ENCODE measurements at places on chromosomes 16 and 17.

DNA sequence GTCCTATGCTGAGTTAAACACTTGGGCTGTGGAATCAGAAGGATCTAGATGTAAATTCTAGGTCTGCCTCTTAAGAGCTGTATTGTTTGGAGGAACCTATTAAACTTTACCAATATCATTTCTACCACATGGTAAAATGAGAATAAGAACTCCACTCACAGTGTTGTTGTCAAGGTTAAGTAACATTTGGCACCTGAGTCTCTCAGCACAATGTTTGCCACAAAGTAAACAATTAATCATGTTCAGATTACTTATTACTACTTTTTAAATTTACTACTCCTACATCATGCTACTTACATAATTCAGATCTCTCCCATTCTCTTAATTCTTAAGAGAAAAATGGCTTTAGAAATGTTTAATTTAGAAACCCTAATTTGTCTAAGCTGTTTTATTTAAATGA lies 305.9 kb downstream of the CA10 start:
- no peak for DNase-seq

DNA sequence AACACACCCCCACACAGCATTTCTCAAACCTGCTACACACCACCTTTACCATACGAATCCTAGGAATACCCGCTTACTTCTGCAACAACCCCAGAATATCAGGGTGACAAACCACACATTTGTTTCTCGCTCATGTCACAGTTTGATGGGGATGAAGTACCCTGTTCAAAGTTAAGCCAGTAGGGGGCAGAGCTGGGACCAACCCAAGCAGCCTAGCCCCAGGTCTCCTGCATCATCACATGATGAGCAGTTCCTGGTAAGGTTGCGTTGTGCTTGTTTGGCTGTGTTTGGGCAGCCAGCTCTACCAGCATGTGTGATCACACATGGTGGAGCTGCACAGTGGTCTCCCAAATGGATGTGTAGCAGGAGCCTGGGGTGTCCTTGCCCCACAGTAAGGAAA lies 103.6 kb upstream of the C16orf82 start:
- DNase-seq, result peak; percentile 38

GRCh38 chr16:11179574-11179973 lies 76.4 kb downstream of the SOCS1 start:
- no peak for DNase-seq

DNA sequence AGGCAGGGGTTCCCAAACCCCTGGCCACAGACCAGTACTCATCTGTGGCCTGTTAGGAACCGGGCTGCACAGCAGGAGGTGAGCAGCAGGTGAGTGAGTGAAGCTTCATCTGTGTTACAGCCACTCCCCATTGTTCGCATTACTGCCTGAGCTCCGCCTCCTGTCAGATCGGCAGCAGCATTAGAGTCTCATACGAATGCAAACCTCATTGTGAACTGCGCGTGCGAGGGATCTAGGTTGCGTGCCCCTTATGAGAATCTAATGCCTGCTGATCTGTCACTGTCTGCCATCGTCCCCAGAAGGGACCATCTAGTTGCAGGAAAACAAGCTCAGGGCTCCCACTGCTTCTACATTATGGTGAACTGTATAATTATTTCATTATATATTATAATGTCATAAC lies 25.1 kb upstream of the RMI2 start:
- no peak for DNase-seq

DNA sequence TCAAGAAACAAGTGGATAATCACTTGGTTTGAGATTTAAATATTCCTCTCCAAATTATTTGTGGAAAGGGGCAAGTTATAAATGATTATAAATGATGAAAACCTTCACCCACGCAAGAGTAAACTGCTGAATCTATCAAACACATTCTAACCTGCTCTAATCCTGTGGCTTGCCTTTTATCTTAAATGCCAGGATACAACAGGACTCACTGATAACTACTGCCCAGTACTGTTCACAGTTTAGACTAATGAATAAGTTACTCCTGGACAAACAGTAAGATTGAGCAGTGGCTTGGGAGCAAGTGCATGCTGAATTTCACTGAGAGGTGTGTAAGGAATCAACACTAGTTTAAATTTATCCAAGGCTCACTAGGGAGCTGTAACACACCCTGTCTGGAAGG lies 31.1 kb downstream of the IGF2BP1 start:
- no peak for DNase-seq

DNA sequence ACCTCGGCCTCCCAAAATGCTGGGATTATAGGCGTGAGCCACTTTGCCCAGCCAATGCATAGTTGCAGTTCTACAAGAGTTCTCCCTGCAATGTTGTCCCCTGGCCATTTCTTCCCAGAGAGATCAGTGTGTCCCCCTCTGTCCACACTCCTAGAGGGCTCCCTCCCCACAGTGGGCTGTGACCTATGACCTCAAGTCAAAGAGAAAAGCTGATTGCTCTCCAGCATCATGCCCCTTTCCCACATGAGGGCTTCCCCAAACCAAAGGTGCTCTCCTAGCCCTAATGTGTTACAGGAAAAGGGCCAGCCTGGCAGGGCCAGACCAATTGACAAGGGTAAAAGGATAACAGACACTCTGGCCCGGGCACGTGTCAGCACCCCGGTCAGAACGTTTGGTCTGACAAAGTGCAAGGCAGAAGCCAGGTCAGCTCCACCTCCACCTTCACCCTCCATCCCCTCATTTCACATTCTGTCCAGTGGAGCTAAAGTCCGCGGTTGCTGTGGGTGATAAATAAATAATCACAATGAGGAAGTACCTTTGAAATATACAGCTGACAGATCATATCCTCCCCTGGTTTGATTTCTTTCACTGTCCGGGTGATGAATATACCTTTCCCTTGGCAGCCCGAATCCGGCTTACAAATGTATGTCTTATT lies 17.8 kb downstream of the TTLL6 start:
- no peak for DNase-seq

DNA sequence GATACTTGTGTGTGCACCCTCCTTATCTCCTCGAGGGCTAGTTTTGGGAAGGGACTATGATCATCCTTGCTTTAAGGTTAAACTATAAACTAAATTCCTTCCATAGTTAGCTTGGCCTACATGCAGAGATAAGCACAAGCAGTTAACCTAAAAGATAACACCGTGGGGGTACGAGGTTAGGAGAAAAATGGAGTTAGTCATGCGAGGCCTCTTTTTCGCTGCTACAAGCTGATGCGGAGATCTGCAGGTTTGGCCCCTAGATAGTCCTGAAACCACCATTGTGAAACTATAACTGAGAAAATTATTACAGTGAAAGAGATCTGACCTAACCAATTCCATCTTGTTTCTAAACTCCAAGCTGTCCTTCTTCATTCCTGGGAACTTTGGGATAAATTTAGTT lies 113.7 kb upstream of the ZKSCAN2 start:
- no peak for DNase-seq

DNA sequence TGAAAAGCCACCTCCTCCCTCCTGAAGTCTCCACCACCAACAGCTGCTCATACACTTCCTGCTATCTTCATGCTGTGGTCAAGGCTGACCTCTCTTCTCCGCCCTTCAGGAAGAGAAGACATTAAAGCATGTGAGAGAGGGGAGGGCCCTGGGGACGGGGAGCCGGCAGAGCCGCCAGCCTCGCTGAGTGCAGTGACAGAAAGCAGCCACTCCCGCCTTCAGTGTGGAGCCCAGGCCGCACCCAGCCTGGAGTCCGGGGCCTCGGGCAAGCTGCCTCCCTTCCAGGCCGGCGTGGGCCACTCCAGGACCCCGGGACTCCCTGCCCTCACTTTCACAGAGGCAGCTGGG lies 94.7 kb upstream of the TNRC6C start:
- no peak for DNase-seq

- no peak for DNase-seq
Observed at GRCh38 chr16:84828322-84828721, 8.5 kb downstream of the CRISPLD2 start.

DNA sequence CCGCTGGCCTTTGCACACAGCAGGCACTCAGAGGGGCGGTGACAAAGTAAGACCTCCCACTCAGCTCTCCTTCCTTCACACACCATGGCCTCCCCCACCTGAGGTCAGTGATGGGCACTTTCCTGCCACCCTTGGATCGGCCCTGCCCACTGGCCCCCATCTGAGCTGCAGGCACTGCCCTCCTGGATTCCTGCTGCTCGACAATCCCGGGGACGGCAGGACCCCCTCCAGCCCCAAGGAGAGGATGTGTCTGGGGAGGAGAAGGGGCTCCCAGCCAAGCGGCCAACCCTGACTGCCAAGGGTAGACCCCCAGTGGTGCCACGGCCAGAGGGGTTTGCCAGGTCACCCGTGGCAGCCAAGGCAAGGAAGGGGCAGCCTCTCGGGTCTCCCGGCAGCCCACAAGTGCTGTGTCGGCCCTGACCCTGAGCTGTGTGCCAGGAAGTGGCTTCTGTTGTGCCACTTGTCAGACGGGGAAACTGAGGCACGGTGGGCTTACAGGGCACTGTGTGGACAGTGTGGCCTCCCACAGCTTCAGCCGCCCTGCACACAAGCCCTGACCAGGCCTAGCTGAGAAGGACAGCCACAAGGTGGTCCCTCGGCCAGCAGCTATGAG lies 22.7 kb downstream of the PIEZO1 start:
- no peak for DNase-seq

DNA sequence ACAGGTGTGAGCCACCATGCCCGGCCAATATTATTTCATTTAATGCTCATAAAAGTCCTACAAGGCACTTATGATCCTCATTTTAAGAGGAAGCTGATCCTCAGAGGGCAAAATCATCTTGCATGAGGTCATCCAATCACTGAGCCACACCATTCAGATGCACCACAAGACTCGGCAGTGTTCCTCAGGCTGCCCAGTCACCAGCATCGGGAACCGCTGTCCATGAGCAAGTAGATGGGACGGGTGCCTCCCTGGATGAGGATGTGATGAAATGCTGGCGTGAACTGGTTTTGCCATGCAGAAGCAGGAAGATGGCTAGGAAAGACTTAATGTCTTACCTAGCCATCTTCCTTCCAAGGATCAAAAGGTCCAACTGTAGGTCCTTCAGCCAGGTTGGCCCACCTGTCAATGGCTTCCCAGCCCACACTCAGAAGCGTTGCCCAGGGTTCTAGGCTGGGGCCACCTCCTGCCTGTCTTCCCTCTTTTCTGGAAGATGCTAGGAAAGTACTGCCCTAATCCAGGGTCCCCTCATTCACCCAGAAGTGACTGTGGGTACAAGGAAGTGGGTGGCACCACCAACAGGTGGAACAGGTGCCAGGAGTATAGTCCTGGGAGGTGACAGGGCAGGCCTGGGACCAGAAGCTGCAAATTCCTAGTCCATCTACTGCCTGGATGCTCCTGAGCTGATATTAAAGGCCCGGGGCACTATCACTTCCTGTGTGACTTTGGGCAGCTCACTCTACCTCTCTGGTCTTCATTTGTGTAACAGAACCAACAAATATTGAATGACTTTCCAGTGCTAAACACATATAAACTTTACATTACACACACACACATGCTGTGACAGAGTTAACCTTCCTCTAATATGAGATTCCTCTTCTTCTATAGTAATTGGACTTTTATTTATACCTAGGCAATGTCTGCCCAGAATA lies 32.2 kb upstream of the CRYBA1 start:
- DNase-seq, result no peak

Data from activated CD4-positive, alpha-beta T cell treated with anti-CD3 and anti-CD28 coated beads, Interleukin-2, Interleukin-6, amounts not matched to agents 100 ng/mL and 50 ng/mL, durations not matched to agents 16 hours and 8 hours (primary cell).